Liver (tissue), 10 donors: ENCODE measurements at places on chromosomes 11 and 22. TPM values are rescaled to one million over a fixed set of nuclear protein-coding genes. Genes with fewer than 3 reads are reported as not detected.

DNA sequence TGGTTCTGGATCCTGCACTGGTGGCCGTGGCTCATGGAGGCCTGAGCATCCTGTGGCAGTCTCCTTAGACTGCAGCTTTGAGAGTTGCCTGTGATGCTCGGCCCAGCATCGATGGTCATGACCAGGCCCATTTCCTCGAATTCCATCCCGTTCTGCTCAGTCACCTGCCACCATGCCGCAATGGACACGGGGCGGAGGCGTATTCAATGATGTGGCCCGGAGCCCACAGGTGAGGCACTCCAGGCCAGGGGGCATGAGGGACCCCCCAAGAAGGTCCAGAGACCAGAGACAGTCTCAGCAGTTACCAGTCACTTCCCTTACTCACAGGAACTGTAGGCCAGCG lies 53.6 kb downstream of the SHANK2 start:
- DNase-seq = no peak

DNA sequence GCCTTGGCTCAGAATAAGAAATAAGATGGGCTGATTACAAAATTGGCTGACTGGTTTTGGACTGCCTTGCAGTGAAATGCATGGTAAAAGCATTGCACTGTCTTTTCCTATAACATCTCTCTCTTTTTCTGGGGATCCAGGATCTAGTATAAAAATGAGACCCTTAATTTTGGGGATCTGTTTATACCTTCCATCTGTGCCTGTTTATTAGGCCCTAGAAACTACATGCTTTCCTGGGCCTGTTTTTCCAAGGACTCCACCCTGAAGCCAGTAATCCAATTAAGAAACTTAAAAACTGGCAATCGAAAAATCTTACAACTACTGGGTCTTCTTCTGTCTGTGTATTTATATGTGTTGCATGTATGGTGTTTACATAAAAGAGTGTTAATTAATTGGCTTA lies 14.5 kb downstream of the HORMAD2 start:
- DNase-seq = no peak

Gene PNPLA5
- not detected for total RNA-seq

Gene DGCR8
- total RNA-seq = 22.6 TPM

Gene BATF2
- total RNA-seq = 1.2 TPM

Gene CD82
- 59.5 TPM for total RNA-seq

- DNase-seq = no peak
Measured at GRCh38 chr22:26656891-26657851, at the start of gene MIAT. Gene MIAT (plus strand): TSS chr22:26657588.

- no peak for DNase-seq
Measured at GRCh38 chr11:114447892-114448291, 8.6 kb downstream of the REXO2 start.

- no peak for DNase-seq
Measured at GRCh38 chr22:46517255-46517761, 20.1 kb downstream of the CELSR1 start.
